NCI-H187 treated with DMSO at 0.1 percent for 48 hours (cell line): ENCODE measurements at places on chromosomes 5 and 9.

DNA sequence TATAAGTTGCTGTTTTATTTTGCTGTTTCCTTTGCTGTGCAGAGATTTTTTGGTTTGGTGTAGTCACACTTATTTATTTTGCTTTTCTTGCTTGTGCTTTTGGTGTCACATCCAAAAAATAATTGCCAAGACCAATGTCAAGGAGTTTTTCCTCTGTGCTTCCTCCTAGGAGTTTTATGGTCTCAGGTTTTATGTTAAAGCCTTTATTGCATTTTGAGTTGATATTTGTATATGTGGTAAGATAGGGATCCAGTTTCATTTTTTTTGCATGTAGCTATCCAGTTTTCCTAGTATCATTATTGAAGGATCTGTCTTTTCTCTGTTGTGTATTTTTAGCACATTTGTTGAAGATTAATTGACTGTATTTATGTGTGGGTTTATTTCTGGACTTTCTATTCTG is 210.6 kb downstream of the ARHGEF28 start:
- DNase-seq: no peak

DNA sequence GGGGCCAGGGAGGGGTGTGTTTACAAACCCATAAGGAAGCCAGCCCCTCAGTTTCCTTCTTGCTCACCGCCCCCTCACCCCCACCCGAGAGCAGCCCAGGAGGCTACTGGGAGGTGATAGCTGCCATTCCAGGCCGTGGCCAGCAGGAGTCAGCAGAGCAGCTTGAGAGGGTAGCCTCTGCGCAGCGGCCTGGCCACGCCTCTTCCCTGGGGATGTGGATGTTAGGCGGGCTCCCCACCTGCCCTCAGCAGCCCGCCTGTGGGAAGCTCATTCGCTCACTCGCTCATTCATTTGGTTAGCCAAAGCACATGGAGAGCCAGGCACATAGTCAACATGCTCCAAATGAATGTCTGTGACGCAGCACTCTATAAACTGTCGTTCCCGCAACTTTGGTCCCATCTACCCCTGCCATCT is 6.1 kb upstream of the DPM2 start:
- no peak for DNase-seq

- no peak for DNase-seq
These were observed 33.2 kb downstream of the PTGR1 start for GRCh38 chr9:111566234-111566633.

- no peak for DNase-seq
These were observed 147.4 kb upstream of the NFIL3 start for GRCh38 chr9:91571036-91571435.

DNA sequence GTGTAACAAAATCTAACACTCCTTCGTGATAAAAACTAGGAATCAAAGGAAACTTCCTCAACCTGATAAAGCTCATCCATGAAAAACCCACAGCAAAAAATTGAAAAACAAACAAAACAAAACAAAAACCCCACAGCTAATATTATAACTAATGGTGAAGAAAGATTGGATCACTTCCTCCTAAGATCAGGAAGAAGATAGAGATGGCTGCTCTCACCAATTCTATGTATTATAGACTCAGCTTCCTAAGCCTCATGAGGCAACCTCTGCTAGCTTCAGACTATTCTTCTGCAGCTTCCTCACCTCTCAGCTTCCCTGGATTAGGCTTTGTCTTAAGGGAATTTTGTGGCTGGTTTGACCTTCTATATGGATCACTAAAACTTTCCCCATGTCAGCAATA is 40.1 kb downstream of the PHAX start:
- DNase-seq: no peak

DNA sequence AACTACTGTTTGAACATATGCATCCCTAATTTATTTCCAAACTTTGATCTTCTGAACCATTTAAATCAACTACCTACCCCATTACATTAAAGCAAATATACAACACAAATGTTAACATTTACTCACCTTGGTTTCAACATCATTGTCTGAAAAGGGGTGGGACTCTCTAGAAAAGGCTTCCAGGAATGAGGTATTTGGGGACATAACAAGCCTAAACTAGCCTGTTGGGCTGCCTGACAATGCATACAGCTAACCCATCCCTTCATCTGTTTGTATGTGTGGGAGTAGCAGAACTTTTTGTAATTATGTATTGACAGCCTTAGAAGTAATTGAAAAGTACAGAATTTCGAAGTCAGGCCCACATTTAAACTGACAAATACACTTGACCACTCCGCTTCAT is 2225.9 kb upstream of the C9orf72 start:
- DNase-seq: no peak

- DNase-seq: no peak
These were observed 439.3 kb upstream of the CTNND2 start for GRCh38 chr5:12343558-12343957.

- DNase-seq: no peak
These were observed 300.0 kb upstream of the VLDLR start for GRCh38 chr9:2321523-2322148.

- DNase-seq: no peak
These were observed 53.8 kb downstream of the KCNV2 start for GRCh38 chr9:2771087-2771486.

DNA sequence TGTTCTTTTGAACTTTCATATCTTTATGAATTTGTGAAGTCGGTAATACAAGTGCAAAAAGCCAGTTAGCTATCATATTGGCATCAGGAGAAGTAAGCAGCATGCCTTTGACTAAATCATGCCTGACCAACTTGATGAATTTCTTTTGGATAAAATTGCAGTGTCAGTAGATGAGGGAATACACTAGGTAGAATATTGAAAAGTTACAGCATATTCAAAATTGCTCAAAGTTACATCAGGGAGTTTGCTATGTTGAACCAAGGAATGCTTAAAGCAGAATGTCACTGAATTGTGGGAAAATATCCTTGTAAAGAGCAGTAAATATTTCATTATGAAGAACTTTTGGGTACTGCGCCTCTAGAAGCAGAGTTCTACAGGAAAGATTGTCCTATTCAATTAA is 87.1 kb upstream of the TLX3 start:
- DNase-seq: no peak

DNA sequence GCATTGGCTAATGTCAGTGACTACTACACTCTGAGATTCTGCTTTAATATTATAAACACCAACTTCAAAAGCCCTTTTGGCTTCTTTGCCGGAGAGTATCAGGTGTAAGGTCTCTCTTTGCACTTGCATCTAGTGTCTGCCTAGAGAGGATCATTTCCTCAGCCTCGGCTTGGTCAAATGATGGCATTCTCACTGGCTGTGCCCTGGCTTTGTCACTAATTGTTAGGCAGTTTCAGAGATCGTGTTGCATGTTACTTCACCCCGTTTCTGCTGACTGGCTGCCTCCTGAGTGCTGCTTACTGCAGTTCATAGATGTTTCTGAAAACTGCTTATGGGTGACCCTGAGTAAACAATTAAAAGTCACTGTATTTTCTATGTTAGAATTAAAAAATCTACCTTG is 48.8 kb downstream of the SLC1A3 start:
- no peak for DNase-seq

DNA sequence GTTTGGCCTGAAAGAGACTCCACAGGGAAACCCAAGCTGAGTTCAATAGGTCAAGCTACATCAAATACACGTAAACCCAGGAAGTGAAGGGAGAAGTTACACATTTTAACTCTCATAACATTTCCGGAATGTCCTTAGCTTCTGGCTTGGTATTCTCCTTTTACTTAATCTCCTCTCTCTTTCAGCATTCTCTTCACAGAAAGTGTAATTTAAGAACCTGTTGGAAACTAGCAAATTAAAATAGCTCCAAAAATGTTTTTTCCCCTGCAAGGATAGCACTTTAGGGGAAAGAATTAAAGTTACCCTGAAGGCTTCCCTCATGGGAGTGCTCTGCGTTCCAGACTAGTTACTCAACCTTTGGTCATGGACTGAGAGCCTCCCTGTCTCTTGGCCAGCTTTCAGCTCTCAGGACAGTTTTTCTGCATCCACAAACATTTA is 292.7 kb upstream of the TARS1 start:
- no peak for DNase-seq

DNA sequence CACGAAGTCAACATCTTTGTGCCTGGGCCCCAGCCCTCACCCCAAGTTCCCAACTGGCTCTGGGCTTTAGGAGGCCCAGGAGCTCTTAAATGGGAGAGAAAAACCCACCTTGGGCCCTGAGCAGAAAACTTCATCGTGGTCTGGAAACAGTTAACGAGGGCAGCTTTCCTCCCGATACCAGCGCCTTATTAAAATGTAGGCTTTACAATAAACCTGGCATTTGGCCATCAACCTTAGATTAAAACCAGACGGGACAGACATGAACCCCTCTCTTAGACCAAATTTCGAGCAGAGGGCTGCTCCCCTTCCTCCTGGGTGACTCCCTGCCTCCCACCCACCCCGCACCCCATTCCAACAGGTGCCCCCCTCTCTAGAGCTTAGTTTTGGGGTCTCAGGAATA is 39.4 kb downstream of the PRRX2 start:
- DNase-seq: no peak

GRCh38 chr5:146052780-146053179 is 52.6 kb downstream of the PLAC8L1 start:
- no peak for DNase-seq

DNA sequence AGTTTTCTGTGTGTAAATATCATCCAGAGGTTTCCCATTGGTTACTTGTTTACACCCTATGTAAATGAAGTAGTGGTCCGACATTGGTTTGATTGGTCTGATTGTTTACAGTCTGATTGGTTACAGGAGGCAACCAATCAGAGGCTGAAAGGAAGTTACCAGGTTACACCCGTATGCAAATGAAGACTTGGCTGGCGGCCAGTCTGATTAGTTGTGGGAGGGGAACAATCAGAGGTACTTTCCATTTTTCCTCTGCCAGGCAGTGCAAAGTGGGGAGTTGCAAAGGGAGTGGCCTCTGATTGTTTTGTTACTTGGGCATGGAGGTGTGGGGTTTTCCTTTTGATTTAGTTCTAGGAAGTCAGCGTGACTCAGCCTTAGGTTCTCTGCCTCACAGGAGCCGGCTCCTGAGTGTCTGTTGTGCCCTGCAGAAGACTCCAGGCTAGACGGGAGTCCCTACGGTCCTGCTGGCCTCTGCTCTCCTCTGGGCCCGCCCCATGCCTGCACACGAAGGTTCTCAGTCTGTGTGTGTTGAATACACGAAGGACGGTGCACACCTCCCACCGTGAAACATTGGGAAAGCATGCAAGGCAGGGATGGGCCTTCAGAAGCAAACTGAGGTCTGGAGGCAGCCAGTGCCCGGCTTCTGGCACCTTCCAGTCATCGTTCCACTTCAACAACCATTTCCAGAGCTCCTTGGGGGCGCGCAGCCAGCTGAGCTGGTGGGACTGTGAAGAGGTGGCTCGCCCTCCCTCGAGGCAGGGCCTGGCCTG is 42.9 kb downstream of the OLFM1 start:
- DNase-seq: no peak

- no peak for DNase-seq
These were observed 10.2 kb upstream of the NFIB start for GRCh38 chr9:14323985-14324650.

GRCh38 chr5:91135475-91136248 is 247.5 kb downstream of the ARRDC3 start:
- DNase-seq: no peak

GRCh38 chr5:65026816-65027548 is 258.3 kb downstream of the CWC27 start:
- DNase-seq: no peak

GRCh38 chr5:146873186-146873917 is 5.2 kb downstream of the PPP2R2B start:
- no peak for DNase-seq

- DNase-seq: no peak
These were observed 108.6 kb upstream of the CDKN2B start for GRCh38 chr9:22117511-22118384.

GRCh38 chr5:93580927-93581445 is at the start of gene NR2F1-AS1:
NR2F1-AS1 (minus strand) TSS chr5:93581219.
- no peak for DNase-seq

- no peak for DNase-seq
These were observed 62.1 kb downstream of the CEMIP2 start for GRCh38 chr9:71706176-71706575.

DNA sequence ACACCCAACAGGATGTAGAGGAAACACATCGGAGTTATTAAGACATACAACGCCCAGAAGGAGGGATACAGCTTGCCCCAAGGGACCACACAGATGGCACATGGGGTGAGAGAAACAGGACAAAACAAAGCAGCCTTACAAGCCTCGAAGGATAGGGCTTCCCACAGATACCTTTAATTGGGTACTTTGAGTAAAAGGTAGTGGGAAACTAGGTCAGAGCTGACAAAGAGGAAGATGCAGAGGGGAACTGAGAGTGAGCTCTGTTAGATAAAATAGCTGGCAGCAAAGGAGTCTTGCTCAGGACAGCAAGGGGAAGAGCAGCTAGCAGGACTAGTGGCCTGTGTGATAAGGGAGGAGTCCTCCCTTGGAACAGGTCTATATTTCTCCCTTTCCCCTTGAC is 48.2 kb downstream of the OTP start:
- DNase-seq: no peak
